Stimulated activated CD8-positive, alpha-beta memory T cell treated with anti-CD3 and anti-CD28 coated beads, Interleukin-15, amount 100 ng/mL, for 24 hours (primary cell): ENCODE measurements at places on chromosomes 1 and 21.

GRCh38 chr1:44433209-44433608 lies 28.2 kb downstream of the RNF220 start:
- no peak for DNase-seq

DNA sequence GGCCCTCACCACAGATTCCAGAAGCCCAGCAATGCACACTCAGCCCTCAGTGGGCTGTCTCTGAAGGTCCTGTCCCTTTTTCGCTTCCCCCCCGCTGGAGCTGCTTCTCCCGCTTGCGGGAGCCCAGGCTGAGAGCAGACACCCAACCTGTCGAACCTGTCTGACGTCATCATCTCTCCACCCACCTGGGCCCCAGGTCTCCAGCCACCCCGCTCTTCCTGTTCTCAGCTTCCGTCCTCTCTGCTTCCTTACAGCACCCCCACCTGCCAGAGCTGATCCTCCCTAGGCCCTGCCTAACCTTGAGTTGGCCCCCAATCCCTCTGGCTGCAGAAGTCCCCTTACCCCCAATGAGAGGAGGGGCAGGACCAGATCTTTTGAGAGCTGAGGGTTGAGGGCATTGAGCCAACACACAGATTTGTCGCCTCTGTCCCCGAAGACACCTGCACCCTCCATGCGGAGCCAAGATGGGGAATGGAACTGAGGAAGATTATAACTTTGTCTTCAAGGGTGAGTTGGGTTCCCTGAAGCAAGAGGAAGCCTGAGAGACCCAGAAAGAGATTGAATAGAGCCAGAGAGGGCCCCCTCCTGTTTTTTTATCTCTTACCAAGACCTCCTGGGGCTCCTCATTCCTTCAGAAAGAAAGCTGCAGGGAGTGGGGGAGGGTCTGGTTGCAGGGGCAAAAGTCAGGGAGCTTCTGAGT lies at the start of gene RAB25:
TSS of gene RAB25 (plus strand) at position 224 of the 700 bp plus-strand sequence. CDS start at position 465, 241 bp downstream.
- no peak for DNase-seq

GRCh38 chr1:115428256-115428655 lies 90.2 kb upstream of the NGF start:
- no peak for DNase-seq

- no peak for DNase-seq
Observed at GRCh38 chr1:150477320-150477719, 9.9 kb upstream of the TARS2 start.

GRCh38 chr21:34979383-34979782 lies 69.7 kb downstream of the RUNX1 start:
- no peak for DNase-seq

DNA sequence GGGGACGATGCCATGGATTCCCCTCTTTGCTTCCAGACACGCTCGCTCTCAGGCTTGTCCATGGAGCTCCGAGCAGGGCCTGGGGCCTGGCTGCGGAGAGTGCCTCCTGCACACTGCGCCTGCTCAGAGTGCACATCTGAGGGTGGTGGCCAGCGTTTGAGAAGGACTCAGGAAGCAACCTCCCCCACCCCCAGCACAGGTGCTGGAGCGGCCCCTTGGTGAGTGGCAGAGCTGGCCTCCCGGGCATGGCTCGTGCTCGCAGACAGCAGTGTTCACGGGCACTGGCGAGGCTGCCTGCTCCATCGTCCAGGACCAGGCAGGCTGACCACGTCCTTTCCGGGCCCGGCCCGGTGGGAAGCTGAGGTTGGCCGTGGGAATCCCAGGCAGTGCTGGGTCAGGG lies 2.8 kb downstream of the SPATC1L start:
- no peak for DNase-seq

GRCh38 chr1:231420299-231420958 lies 1.7 kb downstream of the EGLN1 start:
- no peak for DNase-seq

DNA sequence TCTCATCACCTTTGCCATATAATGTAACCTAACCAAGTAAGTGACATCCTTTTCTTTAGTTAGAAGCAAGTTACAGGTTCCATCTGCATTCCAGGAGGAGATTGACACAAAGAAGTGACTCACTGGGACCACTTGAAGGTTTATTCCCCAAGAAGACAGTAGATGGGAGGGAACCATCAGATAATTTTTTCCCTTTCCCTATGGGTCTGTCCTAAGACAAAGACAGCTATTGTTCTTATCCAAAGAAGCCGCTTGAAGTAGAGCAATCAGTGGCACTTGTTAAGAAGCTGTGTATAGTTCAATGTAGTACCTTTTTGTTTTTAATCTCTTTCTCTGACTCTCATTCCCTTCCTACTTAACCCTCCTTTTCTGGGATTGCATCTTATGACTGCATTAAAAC lies 139.9 kb upstream of the B3GALT2 start:
- DNase-seq, result no peak

GRCh38 chr1:40183055-40183710 lies 22.0 kb downstream of the RLF start:
- no peak for DNase-seq

DNA sequence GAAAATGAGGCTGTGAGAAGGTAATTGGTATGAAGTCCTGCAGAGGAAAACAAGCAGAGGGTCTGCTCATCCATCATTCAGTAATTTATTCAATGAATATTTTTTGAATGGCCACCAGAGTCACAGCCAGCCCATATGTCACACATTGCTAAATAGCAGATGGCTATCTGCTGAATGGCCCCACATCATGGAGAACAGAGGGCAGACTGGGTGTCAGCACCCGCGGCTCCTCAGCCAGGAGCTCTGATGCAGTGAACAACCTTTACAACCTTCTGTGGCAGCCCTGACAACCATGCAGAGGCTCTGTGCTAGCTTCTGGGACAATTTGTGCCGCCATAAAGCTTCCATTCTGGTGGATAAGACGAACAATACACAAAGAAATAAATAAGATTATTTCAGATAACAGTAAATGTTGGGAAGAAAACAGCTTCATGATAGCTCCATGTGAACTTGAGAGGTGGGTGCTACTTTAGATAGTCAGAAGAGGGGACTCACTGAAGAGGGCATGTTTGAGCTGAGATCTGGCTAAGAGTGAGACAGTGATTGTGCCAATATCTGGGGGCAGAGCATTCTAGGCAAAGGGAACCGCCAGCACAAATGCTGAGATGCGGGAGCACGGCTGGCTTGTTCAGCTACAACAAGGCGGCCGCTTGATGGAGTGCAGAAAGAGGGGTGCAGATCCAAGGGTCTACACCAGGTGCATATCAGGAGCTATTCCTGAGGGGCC lies 2.8 kb upstream of the C1orf210 start:
- no peak for DNase-seq
